CMK (cell line): ENCODE measurements at places on chromosomes 16 and 17.

DNA sequence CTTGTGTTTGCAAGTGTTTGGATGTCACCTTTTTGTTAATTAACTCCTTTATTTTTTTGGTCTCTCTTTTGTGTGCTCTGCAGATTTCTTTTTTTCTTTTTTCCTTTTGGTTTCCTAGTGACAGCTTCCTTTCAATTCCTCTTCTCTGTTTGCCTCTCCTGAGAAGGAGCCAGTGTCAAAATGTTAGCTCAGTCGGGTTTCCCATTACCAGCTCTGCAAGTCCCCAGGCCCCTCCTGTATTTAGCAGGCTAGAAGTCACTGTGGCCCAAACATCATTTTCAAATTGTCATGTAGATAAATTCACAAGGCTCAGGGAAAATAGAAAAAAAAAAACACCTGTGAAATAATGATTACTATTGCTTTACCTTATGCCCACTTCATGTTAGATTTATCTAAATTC, 1621.6 kb downstream of the CDH8 start:
- DNase-seq = no peak

- DNase-seq = no peak
Observed at GRCh38 chr17:5344914-5345313, 62.8 kb downstream of the RABEP1 start.

- DNase-seq = no peak
Observed at GRCh38 chr17:82874011-82874835, 34.4 kb upstream of the ZNF750 start.

DNA sequence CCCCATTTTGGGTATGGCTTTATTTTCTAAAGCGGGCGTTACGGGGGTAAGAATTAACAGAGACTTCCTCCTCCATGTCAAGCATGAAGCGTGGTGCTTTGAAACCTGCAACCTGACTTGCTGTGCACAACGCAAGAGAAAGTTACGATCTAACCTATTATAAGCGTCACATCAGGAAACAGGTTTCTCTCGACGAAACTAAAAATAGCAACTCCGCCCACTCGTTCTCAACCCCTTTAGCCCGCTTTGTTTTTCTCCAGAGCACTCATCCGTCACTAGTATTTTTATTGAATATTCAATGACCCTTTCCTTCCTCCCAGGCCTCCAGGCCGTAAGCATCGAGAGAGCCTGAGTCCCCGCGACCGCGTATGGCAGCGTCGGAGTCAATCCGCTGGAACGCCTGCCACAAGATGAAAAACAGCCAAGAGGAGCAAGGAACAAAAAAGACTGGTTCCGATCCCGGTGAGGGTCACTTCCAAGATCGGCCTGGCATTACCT, 555 bp downstream of the NUP88 start:
- no peak for DNase-seq

DNA sequence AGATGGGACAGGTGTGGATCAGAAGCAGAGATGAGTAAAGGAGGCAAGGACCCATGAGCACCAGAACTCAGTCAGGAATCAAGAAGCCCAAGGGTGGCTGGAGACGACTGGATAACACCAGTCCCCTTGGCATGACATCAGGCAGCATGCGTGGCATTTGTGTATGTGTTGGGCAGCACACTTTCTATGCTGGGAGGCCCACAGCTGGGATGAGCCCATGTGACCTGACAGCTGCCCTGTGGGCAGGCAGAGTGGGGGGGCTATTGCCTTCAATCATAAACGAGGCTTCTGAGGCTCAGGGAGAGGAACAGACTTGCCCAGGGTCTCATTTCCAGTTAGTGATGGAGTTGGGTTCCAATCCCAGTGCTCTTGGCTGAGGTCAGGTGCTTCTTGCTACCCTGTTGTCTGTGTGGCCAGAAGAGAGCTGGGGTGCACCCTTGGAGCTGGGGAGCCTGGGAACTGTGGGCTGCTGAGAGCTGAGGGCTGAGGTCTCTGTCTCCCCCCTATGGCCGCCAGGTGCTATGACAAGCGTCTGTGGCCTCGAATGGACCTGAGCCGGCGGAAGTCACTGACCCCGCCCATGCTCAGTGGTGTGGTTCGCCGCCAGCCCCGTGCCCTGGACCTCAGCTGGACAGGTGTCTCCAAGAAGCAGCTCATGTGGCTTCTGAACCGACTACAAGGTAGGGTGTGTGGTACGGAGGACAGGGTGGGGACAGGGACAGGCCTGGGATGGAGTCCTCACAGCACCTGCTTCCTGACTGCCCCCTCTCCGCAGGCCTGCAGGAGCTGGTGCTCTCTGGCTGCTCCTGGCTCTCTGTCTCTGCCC, 7.1 kb upstream of the ORAI3 start:
- DNase-seq = no peak

- no peak for DNase-seq
Observed at GRCh38 chr16:51924744-51925143, 622.2 kb downstream of the TOX3 start.

DNA sequence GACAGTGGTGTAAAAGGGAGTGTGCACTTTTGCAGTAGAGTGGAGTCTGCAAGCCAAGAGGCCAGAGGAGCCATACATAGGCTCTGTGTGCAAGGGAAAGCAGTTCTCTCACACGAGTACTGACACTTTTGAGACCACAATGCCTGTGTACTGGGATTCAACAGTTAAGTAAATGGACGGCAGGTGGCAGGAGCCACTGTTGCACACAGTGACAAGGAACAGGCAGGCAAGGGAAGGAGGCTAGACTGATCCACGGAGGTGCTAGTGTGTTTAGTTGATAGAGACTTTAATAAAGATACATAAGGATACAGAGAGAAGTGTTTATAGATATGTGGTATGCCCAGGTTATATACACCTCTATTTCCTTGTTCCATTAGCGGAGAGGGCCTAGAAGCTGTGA, 67.0 kb downstream of the MPRIP start:
- DNase-seq = no peak
